ENCODE measurements at places on chromosomes 1 and 21.

GRCh38 chr1:184930232-184930631, 44.1 kb downstream of the NIBAN1 start:
- DNase-seq = peak; percentile 9

DNA sequence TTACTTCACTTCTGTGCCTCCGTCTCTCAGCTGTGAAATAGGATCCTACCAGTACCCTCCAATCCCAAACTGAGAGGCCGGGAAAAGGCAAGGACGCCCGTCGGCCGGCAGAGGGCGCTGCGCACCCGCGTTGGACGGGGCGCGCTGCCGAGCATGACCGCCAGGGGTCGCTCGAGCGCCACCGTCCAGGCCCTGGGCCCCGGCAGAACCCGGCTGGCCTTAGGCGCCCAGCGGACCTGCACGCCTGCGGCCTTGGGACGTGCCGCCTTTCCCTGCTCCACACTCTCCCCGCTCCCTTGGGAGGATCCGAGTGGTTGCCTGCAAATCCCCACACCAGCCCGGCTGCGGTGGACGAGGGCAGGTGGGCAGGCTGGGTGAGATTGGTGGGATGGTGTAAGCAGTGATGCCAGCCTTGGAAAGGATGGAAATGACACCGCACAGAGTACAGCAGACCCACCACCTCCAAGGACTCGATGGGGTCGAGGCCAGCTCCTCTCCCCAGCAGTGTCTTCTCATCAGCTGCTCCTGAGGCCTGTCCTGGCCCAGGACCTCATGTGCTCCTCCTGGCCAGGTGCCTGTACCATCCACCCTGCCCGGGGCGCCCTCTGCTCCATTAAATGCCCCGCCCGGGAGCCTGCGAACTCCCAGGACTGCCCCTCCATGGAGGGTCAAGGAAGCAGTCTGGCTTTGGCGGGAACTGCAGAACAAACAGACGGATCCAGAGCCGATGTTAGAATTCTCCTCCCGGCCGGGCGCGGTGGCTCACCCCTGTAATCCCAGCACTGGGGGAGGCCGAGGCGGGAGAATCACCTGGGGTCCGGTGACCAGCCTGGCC, 47.4 kb upstream of the LBR start:
- DNase-seq = peak; percentile 15

GRCh38 chr1:101135526-101135925, 101.3 kb upstream of the S1PR1 start:
- DNase-seq = no peak

DNA sequence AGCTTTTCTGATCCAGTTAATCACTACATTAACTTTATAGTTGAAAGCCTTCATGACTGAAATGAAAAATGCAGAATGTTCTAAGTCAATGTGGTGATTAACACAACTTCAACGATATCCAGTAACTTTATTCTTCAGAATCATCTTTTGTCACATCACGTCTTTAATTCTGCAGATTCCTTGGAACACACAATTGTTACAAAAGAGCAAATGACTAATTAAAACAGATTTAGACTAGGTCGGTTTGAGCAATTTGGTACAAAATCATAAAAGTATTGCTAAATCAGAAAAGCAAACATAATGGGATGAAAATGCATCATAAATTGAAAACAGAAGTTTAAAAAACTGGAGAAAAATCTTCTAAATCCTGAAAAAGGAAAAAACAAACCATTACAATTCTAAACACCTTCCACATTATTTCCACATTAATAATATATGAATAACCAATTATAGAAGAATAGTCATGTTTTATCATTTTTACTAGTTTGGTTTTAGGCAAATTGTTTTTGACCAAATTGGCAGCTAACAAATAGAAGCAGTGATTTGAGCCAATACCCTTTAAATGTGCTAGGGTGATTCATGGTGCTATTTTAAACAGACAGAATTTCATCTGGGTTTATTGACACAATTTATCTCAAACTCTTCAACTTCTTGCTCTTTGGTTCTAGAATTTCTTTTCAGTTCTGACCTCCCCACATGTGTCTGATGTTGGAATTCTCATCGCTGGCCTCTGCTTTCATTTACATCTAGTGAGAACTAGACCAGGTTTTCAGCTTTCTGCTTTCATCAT, 468.1 kb upstream of the PTBP2 start:
- DNase-seq = no peak

DNA sequence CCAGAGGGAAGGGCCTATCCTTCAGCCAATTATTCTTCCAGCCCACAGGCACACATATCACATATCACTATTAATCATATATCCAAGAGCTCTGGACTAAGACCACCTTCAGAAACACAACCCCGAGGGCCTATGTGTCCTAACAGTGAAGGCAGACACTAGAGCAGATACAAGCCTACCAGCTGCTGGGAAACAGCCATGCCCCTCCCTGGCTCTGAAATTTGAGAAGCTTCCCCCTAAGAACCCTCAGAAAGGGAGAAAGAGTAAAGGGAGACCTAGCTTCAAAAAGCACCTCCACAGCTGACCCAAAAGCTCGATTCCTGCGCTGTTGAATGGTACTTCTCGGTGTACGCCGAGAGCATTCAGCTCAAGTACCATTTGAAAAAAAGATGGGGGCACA, 17.4 kb downstream of the CNN3 start:
- no peak for DNase-seq

GRCh38 chr1:205629751-205630150, 2.1 kb downstream of the ELK4 start:
- no peak for DNase-seq

DNA sequence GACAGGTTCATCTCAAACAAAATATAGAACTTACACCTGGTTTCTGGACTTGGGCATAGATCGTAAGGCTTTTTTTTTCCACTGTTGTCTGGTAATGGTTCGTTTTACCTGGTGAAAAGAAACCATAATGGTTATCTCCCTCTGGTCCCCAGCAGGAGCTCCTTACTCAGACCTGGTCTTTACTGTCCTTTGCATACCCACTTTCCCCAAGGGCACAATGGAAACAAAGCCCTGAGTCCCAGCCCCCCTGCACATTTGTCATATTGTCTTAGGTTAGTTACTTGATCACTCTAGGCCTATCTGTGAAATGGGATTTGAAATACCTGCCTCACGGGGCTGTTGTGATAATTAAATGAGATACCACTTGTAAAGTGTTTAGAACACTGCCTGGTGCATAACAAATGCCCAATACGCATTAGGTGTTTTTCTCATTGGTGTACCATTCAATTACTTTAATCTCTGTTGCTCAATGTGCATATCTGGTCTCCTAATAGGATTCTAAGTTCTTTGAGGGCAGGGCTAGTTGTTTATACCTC, 27.0 kb downstream of the SLAMF1 start:
- no peak for DNase-seq

GRCh38 chr1:145702826-145703225, 4.3 kb downstream of the PDZK1 start:
- no peak for DNase-seq

- no peak for DNase-seq
These were observed 137.2 kb upstream of the FGGY start for GRCh38 chr1:59159557-59160203.

GRCh38 chr1:236685917-236686814, at the start of gene ACTN2:
Gene ACTN2 (plus strand): TSS chr1:236686499. CDS start chr1:236686674, 175 bp downstream.
- no peak for DNase-seq

DNA sequence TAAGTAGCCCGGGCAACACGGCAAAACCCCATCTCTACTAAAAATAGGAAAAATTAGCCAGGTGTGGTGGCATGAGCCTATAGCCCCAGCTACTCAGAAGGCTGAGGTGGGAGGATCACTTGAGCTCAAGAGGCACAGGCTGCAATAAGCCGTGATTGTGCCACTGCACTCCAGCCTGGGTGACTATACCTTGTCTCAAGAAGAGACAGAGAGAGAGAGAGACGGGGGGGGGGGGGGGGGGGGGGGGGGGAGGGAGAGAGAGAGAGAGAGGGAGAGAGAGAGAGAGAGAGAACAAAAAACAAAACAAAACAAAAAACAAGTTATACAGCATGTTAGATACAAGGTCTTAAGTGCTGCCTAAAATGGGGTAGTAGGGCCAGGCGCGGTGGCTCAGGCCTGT, 77.8 kb upstream of the ZNF281 start:
- no peak for DNase-seq

DNA sequence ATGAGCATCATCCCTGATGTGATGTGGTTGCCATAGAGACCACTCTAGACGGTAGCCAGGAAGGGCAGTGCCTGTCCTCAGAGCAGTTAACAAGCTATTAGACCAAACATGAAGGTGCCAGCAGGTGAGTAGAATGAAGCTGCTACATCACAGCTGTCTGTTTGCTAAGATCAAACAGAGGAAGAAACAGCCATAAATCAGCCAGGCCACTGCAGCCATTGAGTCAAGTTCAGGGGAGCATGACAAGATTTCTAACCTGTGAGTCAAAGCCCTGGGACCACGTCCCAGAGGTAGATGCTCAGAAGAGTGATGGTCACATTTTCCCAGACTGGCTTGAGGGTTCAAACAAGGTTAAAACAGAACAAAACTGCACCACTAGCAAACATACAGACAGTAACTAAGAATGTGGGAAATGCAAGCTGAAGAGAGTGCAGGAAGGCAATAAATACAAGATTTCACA, 450.6 kb upstream of the DAB1 start:
- no peak for DNase-seq

DNA sequence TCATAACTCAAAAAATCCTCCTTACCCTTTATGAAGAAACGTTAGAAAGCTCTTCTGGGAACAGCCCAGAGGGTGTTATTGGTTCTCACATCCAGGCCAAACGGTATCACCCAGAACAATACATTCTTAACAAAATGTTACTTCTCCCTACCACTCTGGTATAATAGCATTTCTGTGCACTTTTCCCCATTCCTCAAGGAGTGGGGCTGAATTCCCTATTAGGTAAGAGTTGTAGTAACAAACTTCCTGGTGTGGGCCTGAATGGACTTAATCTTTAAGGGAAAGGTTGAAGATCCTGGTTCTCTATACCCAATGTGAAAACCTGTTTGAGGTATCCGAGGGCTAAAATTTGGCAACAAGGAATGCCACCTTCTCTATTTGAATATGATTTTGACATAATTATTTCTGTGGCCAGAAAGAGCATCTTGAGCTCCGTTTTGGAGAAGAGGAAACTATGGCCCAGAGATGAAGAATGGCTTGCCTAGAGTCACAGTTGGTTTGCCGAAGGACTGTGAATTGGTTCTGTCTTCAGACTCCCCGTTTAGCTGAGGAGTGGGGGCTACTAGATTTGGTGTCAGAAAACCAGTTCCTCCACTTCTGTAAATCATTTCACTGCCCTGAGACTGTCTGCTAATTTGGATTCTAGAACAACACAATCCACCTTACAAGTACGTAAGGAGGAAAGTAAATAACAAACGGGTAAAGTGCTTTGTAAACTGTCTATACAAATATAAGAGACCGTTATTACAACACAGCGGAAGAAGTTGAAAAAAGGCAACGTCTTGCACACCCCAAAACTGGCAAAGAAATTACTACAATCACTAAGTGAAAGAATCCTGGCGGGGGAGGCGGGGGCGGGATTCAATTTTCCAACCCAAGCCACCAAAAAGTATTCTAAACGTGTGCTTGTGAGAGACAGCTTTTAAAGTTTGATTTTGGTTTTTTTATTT, 2.3 kb downstream of the ANP32E start:
- DNase-seq = no peak

DNA sequence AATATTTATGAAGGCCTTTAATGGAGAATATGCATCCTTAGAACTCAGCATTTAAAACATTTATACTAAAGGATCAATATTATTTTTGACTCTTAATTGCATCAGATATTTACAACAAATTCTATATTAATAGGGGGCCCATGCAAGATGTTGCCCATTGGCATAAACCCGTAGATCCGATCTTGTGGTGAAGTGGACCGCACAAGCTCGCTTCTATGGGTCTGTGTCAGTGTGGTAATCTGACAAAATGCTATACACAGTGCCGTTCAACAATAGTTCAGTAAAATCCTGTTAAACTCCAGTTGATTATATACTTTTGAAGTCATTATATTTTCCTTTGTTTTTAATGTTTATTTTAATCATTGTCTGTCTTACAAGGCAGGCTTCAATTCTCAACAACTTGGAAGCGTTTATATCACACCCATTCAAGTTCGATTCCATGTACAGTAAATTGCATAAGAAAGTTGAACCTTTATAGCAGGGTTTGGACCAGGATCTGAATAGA, 809.2 kb downstream of the USP25 start:
- DNase-seq = no peak

- DNase-seq = no peak
These were observed 962.2 kb downstream of the ADGRL2 start for GRCh38 chr1:82762829-82763532.

DNA sequence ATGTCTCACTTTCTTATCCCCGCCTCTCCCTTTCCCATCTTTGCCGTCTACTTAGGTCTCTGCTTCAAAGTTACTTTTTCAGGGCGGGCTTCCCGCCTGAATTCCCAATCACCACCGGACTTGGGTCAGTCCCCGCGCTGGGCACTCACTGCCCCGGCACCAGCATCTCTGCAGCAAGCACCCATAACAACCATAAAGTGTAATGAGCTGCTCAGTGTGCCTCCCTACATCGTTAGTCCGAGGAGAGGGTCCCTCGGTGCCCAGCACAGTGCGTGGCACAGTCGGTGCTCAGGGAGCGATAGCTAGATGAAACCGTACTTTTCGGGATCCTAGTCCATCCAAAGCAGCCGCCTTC, 633 bp upstream of the CTPS1 start:
- no peak for DNase-seq

- no peak for DNase-seq
These were observed 562 bp downstream of the DYNLT5 start for GRCh38 chr1:66752671-66753371.

DNA sequence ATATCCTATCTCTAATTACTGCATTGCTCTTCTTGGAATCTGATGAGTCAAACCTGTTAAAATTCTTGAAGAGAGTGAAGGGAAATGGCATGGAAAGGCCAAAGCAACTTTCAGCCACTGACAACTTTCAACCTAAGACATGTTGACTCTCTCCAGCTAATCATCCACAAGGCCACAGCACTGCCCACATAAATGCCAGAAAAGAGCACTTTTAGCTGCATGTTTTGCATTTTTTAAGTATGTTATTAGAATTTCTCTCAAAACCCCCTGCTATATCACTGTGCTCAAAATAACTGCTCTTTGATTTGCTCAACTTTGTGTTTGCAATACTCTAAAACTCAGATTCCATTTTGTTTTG, 352.5 kb downstream of the ADGRL2 start:
- DNase-seq = no peak

GRCh38 chr1:7628273-7628672, 142.8 kb upstream of the VAMP3 start:
- no peak for DNase-seq

DNA sequence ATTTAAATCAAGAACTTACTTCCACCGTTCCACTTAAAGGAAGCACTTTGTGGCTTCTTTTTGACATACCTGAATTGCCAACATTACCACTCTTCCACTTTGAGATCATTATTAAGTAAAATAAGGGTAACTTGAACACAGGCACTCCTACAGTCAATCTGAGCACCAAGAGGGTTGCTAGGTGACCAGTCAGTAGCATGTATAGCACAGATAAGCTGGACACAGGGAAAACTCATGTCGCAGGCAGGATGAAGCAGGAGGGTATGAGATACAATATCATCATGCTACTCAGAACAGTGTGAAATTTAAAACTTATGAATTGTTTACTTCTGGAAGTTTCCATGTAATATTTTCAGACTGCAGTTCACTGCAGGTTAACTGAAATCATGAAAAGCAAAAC, 47.0 kb upstream of the RAP1GAP start:
- DNase-seq = no peak

- no peak for DNase-seq
These were observed 6.3 kb downstream of the BTG2 start for GRCh38 chr1:203311368-203312301.
